ENCODE measurements at places on chromosomes 11 and 22. TPM values are rescaled to one million over a fixed set of nuclear protein-coding genes. Genes with fewer than 3 reads are reported as not detected.
A peak's percentile ranks its signal among the peaks of the same experiment; 100 is the strongest.

GRCh38 chr11:3011891-3012885, 20.1 kb upstream of the NAP1L4 start:
- DNase-seq: peak; percentile 57

DNA sequence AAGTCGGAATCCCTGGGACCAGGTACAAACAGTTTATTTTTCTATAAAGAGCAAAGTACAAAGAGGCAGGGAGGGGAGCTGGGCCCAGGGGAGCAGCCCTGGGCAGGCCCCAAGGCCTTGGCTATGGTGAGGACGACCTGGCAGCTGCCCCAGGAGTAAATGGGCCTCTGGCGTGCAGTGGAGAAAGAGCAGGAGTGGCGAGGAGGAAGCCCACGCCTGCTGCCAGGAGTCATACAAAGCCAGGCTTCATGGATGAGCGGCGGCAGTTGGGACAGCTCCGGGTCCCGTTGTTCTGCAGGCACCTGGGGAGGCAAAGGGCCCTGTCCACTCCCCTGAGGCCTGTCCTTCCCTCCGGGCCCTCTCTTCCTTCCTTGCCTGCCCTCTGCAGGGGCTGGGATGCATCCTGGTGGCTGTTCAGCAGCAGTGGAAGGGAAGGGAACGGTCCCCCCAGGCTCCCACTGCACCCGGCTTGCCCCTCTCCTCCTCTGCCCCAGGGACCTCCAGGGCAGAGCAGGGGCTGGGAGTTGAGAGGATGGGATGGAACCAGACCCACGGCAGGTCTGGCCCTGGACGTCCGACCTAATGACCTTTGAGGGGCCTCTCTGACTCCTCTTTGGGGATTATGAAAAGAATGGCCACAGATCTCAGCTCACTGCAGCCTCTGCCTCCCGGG, 11.1 kb downstream of the RAPSN start:
- DNase-seq: no peak

- DNase-seq: no peak
Measured at GRCh38 chr22:24875862-24876506, 70.0 kb downstream of the SGSM1 start.

DNA sequence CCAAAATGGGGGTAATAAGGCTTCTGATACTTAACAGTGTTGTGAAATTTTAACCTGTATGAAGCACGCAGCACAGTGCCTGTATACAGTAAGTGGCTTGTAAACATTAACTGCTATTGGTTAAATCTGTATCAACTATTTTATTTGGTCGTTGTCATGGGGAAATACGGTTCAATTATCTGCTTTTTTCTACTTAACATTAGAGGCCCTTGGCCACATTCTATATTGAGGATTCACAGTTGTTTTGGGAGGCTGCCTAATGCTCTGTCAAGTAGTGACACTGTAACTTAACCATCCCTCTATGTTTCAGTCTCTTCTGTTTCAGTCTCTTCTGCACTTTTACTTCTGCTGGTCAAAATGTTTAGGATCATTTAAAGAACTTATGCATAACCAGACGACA, 95.6 kb downstream of the LDLRAD3 start:
- no peak for DNase-seq

DNA sequence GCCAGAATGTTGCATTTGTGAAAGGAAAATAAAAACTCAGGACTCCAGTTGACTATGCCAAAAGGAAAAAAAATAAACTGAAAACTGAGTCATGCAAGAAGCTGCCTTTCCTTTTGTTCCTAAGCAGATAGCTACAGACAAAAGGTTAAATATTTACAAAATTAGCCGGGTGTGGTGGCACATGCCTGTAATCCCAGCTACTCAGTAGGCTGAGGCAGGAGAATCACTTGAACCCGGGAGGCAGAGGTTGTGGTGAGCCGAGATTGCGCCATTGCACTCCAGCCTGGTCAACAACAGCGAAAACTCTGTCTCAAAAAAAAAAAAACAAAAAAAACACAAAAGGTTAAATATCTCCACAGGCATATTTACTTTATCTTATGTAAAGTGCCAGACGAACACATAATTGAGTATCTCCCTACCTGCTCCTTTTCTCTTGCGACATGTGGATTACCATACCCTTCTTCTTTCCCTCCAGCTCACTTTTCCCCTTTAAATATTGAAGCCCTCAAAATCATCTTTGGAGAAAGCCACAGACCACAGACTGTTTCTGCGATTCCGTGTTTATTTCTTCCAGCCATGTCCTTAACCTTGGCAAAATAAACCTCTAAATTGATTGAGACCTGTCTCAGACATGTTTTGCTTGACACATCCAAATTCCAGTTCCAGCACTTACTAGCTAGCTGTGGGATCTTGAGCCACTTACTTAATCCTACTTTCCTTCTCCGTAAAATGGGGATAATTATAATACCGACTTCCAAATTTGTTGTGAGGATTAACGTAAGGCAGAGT, 2.3 kb upstream of the SMPD1 start:
- no peak for DNase-seq

DNA sequence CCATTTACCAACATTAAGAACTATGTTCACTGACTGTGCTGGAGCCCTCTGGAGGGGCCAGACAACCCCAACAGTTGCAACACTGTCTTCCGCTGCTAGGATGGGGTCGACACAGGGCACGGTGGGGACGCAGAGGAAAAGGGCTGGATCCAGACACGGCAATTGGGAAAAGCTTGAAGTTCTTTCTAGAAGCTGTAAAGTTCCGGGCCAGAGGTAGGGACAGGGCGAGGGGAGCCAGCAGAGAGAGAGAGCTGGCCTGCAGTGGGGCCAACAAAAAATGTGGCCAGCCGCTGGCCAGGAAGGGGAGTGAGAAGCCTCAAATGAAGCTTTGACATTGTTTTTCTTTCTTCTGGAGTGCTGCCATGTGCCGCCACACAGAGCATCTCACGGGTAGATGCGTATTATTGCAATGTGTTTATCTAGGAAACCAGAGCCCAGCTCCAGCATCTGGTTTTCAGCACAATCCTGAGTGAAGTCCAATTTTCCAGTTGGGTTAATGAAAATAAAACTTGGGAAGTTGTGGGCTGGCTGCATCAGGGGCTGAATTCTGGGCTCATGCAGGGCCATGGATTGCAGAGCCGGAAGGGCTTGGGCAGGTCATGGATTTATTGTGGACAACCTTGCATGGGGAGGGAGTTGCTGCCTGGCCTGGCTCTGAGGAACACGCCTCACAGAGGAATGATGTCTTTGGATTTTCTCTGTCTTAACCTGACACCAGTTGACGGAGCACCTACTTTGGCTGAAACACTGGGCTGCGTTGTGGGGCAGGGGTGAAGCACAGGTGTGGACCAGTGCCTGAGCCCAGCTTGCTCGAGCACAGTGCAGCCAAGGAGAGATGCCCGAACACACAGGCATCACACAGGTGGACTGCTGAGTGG, 67.6 kb upstream of the AMPD3 start:
- DNase-seq: no peak

- DNase-seq: no peak
Measured at GRCh38 chr22:20517422-20517821, 10.0 kb downstream of the MED15 start.

GRCh38 chr11:81967242-81967641, 766.4 kb downstream of the FAM181B start:
- no peak for DNase-seq

DNA sequence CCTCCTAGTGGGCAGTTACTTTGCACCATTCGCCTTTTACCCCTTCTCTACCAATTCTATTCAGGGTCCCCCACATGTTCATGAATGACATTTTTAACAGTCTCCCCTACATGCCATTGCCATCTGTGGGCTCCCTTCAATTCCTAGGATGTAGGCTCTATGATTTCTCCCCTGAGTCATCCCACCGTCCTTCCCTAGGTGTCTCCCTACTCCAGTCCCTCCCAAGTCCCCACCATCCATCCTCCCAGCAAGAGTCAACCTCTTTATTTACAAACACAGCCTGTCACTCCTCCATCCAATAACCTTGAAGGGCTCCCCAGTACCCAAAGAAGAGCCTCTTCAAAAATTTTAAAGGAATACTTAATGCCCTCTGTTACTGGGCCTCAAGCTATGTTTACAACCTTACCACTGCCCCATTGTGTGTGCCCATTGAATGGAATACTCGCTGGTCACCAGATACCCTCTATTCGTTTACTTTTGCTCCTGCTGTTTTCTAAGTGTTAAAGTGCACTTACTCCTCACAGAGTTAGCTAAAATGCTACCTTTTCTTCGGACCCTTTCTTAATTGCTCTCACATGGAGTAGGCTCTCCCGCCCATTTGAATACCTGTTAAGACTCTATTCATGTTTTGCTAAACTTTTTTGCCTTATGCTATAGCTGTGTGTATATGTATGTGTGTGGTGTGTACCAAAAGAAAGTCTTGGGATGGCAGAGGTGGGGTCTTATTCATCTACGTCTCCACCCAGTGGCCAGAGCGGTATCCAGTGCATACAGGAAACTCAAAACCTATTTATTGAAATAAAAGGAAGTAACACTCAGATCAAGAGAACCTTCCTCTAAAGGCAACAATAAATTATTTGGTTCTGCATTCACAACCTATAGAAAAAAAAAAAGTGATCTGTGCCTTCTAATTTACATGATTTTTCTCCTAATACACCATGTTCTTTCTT, 235.8 kb upstream of the CCDC90B start:
- no peak for DNase-seq

DNA sequence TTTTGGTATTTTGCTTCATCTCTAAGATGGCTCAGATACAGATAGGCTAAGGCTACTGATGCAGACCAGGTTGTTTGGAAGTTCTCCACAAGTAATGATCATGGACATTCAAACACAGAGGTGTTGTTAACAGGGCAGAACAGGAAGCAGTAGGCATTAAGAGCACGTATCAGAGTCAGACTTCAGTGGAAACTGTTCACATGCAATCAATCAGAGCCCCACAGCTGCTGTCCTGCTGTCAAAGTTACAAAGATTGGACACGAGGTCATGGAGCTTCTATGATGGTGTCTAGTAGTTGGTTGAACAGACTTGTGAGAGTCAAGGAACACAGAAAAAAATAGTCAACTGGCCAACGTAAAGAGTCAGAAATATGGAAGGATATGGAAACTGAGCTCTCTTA, 19.8 kb downstream of the OR10D3 start:
- no peak for DNase-seq

GRCh38 chr11:44964526-44965209, 14.0 kb upstream of the TP53I11 start:
- no peak for DNase-seq

- no peak for DNase-seq
Measured at GRCh38 chr11:65588199-65589054, 7.2 kb downstream of the KCNK7 start.

- peak; percentile 82 for DNase-seq
Measured at GRCh38 chr11:67503119-67504004, 1.8 kb downstream of the PITPNM1 start.

DNA sequence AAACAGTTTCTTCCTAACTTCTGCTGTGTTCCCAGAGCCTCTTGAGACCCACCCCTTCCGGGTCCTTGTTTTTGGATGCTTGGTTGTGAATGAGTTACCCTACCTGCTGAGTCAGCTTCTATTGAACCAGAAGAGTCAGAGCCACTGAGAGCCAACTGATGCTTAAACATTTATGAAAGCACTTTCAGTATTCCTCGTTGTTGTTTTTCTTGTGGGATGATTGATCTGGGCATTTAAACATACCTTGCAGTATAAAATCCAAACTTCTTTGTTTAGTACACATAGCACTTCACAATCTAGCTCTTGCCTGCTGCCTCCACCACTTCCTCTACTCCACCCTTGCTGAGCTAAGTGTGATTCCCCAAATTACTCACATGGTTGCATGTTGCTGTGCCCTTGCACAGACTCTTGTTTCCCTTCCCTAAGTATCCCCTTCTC, 5.5 kb downstream of the PRSS23 start:
- no peak for DNase-seq

GRCh38 chr22:42562684-42563083, 8.9 kb downstream of the SERHL2 start:
- DNase-seq: no peak

DNA sequence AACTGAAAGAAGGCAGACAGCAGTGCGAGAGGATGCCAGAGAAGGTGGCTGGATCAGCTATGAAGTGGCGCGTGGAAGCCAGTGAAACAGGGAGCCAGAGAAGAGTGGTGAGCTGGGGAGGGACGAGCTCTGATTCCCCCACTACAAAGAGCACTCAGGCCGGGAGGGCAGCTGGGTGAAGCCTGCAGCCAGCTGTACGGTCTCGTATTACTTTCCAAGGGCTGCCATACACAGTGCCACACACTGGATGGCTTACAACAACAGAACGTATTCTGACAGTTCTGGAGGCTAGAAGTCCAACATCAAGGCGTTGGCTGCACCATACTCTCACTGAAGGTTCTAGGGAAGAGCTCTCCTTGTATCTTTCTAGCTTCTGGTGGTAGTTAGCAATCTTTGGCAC, 47.1 kb upstream of the WNT11 start:
- no peak for DNase-seq

DNA sequence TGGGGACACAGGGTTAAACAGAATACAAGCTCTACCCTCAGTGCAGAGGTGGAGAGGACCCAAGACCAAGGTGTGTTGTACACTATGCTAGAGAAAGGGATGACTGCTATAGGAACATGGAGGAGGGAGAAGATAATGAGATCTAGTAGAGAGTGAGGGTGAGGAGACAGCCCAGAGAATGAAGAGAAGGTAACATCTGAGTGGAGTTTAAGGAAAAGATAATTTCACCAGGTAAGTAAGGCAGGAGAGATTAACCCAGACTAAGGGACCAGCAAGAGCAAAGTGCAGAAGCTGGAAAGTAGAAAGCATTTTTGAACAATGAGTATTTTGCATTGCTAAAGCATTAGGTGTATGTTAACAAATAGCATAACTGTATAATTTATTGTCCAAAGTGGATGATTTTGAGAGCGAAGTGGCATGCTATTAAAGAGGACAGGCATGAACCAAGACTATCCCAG, 128.8 kb downstream of the RASSF10 start:
- DNase-seq: no peak

GRCh38 chr11:31246451-31247165, 122.9 kb downstream of the DCDC1 start:
- DNase-seq: no peak

- DNase-seq: no peak
Measured at GRCh38 chr22:49871482-49871881, 17.8 kb downstream of the ZBED4 start.

DNA sequence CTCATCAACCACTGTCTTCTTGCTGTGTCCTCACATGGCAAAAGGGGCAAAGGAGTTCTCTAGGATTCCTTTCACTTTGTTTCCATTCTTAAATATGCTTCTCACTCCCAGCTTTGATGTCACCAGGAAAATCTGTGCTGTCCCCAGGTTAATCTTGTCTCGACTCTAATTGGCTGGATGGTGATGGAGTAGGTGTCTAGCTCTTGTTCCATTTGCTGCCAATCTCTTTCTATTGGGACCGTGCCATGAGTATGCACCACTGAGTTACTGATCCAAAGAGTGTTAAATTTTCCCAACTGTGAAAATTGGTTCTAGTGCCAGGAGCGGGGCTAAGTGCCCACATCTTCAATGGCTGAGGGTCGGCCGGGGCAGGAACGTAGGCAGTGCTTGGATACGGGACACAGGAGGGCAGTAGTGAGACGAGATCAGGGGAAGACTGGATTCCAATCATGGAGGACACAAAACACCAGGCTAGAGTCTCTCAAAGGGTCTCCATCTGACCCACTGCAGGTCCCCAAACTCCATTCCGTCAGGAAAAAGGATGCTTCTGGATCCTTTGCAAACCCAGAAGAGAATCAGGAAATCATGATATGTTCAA, 47.7 kb upstream of the CSNK2A3 start:
- no peak for DNase-seq

Gene SMIM38
- 0.60 TPM for total RNA-seq

Gene VPREB1
- total RNA-seq: not detected

Gene MOGAT2
- not detected for total RNA-seq

Gene C1QTNF4
- 0.41 TPM for total RNA-seq

Gene SLC37A4
- total RNA-seq: 13.6 TPM

Gene HMBS
- 16.1 TPM for total RNA-seq

Gene ACTN3
- total RNA-seq: not detected

Gene FGF4
- total RNA-seq: not detected

Gene TMPRSS13
- not detected for total RNA-seq

Gene ROBO4
- total RNA-seq: not detected
